ENCODE measurements at places on chromosomes 6 and 20.

- no peak for DNase-seq
Measured at GRCh38 chr20:41443691-41444090, 77.1 kb upstream of the EMILIN3 start.

DNA sequence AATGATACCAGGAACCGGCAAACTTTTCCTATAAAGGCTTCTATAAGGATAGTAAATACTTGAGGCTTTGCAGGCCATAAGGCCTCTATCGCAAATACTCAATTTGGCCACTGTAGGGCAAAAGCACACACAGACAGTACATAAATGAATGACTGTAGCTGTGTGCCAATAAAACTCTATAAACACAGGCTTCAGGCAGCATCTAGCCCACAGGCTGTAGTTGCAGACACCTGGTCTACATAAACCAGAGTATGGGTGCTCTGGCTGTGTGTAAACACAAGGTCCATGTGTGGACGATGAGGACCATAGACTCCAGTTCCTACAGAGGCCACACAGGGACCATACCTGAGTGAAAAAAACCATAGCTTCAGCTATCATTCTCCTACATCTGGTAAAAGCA lies 52.2 kb downstream of the ZMYND8 start:
- DNase-seq = no peak

GRCh38 chr20:32482442-32483261 lies 102.5 kb downstream of the NOL4L start:
- DNase-seq = peak; percentile 50

- no peak for DNase-seq
Measured at GRCh38 chr20:40578961-40579360, 110.1 kb downstream of the MAFB start.

GRCh38 chr6:4636191-4636880 lies 139.9 kb upstream of the CDYL start:
- no peak for DNase-seq

DNA sequence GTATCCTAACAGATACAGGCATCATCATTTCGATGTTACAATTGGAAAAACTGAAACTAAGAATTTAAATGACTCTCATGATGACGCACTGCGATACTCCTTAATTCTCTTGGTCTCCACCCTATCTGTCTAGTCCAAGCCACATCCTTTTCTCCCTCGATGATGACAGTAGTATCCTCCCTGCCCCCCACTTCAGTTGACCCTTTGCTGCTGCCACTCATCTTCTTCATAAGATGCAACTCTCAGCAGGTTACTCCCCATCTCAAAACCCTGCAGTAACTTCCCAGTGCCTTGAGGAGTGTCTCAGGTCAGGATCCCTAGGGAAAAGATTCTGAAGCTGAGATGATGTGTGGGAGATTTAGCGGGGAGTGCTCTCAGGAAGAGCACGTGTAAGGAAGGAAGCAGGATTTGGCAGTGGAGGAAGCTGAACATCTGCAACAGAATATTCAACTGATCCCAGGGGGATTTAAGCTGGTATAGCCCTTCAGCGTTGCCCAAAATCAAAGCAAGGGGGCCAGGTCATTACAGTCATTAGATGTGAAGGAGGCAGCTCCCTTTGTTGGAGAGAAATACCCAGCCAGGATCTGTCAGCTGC lies 16.1 kb downstream of the JPH2 start:
- DNase-seq = no peak

- no peak for DNase-seq
Measured at GRCh38 chr6:17621003-17621402, 20.9 kb downstream of the FAM8A1 start.

GRCh38 chr20:36582821-36583220 lies 9.4 kb downstream of the TGIF2 start:
- no peak for DNase-seq

DNA sequence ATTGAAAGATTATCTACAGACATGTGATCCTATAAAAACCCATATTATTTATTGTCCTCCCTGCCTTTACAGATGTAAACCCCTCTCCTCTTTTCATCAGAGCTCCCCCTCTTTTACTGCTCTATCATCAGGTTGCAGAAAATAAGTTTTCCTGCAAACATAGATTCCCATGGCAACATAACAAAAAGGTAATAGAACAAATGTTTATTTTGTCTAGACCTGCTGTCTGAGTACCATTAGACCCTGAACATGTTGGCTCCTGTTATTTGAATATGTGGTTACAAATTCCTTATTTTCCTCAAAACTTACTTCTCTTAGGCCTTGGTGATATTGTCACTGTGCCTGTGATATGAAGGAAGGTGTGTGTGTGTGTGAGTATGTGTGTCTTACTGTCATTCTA lies 11.5 kb downstream of the MAPK14 start:
- no peak for DNase-seq
